ENCODE measurements at places on chromosomes 5 and 9. TPM values are rescaled to one million over a fixed set of nuclear protein-coding genes. Genes with fewer than 3 reads are reported as not detected.

- peak; percentile 46 for DNase-seq
Observed at GRCh38 chr9:16417749-16418148, 452.7 kb downstream of the BNC2 start.

DNA sequence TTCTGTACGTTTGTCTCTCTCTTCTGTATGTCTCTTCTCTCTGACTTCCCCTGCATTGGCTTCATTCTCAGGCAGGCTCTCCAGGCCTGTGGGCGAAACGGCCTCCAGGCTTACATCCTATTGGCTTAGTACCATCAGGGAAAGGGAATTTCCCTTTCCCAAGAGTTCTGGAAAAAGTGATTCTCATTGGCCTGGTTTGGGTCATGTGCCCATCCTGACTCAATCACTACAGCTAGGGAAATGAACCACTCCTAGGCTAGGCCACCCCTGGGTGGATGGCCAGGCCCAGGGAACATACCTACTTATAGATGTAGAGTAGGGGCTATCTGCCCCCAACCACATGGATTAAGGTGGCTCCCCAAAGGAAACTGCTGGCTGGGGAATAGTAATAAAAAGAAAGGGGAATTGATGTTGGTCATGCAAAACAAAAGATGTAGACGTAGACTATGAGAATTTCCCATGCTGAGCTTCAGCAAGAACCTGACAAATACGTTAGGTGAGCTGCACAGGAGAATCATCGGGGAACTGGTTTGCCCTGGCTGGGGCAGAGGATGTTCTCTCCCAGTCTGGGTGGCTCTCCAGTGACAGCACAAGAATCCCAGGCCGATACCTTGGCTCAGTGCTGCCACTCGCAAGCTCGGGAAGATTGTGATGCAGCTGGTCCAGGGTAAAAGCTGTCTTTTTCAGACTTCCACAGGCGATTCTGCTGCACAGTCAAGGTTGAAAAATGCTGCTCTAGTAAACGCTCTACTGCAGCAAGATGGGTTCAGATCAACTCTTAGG lies 3.7 kb upstream of the EGR1 start:
- DNase-seq = peak; percentile 64

DNA sequence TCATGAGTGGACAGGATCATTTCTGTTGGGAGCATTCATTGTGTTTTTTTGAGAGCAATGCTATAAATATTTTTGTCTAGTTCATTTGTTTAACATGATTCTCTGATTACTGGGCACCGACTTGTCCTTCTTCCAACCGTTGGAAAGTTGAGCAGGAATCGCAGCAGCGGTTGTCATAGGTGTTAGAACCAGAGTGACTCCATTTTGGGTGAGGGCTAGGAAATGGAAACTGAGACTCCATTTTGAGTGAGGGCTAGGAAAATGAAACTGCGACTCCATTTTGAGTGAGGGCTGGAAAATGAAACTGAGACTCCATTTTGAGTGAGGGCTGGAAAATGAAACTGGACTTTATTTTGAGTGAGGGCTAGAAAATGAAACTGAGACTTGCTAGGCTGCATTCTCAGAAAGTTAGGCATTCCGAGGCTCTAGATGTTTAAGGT lies 100.6 kb downstream of the ICE1 start:
- DNase-seq = no peak

DNA sequence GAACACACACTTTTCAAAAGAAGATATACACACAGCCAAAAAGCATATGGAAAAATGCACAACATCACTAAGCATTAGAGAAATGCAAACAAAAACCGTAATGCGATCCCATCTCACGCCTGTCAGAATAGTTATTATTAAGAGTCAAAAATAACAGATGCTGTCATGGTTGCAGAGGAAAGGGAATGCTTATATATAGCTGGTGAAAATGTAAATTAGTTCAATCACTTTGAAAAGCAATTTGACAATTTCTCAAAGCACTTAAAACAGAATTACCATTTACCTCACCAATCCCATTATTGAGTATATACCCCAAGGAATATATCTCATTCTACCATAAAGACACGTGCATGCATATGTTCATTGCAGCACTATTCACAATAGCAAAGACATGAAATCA lies 126.8 kb upstream of the MRPS30 start:
- DNase-seq = no peak

GRCh38 chr5:54491326-54491725 lies 26.2 kb upstream of the SNX18 start:
- DNase-seq = no peak

DNA sequence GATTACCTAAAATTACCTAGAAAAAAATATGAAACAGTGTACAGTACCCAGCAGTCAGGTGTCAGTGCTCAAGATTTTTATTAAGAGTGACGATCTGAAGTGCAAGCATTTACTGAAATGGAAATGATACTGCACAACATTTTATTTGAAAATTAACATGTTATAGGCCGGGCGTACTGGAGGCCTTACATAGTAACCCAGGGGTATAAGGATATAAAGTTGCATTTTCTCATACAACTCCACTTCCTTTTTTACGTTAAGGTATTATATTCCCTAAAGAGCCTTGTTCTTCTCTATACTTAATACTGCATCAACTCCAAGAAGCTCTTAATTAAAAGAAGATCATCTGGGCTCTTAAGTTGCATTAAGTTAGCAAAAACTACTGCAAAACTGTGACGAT lies 3.3 kb downstream of the MAT2B start:
- DNase-seq = no peak

DOCK8 gene
- 0.54 TPM for polyA plus RNA-seq

INSL6 gene
- polyA plus RNA-seq = not detected

STRBP gene
- polyA plus RNA-seq = 7.7 TPM

GDF9 gene
- 0.07 TPM for polyA plus RNA-seq

MEF2C gene
- polyA plus RNA-seq = 21.2 TPM

CTXN3 gene
- not detected for polyA plus RNA-seq

CSF2 gene
- not detected for polyA plus RNA-seq
